ENCODE measurements at places on chromosomes 13 and 19.

GRCh38 chr13:31009166-31009565 is 76.7 kb downstream of the TEX26 start:
- no peak for DNase-seq

DNA sequence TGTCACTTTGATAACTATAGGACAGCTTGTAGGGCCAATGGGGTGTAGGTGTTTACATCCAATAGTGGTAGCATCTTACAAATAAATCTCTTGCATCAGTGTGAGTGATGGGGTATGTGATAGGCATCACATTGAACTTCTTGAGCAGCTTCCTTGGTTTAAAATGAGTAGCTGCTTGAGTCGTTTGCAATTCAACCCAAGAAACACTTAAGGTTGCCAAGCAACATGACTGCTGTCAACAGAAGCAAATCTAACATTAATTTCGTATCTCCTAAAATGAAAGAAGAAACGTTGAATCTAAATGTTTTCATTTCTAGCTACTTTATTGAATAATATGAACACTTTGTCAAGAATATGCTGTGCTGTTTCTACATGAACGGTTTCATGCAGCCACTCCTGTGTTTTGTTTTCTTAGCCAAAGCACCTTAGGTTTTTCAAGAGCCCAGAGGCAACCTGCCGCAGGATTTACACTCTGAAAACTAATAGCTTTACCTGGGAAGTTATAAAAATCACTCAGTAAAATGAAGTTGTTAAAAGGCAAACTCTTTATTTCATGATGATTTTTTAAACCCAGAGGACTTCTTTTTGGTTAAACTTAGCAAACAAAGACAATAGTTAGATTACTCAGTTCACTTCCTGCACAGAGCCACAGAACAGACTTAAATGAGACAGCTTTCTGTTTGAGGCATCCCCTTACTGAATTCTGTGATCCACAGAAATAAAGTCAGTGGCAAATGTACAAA is 305.2 kb downstream of the MTUS2 start:
- DNase-seq, result no peak

DNA sequence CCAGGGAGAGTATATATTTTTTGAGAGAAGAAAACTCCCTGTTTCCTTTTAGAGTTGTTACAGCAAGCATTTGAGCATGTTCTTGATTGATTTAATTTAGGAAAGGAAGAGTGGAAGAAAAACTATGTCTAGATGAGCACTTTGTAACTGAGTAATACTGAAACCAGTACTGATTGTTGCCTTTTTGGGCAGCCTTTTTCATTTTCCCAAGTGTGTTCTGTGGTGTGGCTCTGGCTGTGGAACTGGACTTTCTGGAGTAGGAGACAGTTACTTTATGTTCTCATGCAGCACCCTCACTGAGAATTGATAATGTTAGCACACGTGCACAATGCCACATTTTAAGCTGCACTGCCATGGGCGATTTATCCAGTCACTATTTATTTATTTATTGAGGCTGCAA is 211.5 kb downstream of the LMO7 start:
- no peak for DNase-seq

DNA sequence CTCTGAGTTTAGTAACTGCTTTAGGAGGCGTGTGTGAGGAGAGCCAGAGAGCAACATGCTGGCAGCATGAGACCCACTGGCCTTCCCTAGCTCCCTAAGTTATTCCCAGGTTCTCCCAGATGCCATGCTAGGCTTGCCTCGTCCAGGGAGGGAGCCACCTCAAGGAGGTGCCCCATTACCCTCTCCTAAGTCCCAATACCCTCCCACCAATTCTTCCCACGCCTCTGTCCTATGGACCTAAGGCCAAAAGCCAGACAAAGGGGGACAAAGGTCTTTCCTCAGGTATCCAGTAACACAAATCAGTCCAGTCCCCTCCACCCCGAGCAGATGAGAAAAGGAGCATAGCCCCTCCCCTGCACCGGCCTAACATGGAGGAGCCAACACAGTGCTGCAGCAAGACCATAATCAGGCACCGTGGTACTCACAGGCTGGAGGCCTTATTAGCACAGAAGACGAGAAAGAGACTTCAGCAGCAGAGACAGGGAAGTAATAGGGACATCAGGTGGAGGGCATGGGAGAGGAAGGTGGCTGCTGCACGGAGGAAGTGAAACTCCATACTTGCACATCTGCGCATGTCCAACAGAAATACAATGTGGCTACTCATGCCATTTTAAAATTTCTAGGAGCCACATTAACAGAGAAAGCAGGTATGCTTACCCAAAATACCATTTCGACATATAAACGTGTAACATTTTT is 46.3 kb downstream of the BRD4 start:
- DNase-seq, result no peak

- no peak for DNase-seq
Measured at GRCh38 chr19:36196249-36196648, 18.2 kb downstream of the ZNF565 start.

GRCh38 chr19:30229525-30230174 is 142.5 kb upstream of the ZNF536 start:
- no peak for DNase-seq

GRCh38 chr13:29893438-29893837 is 43.0 kb upstream of the UBL3 start:
- no peak for DNase-seq

Data from activated T-helper 1 cell treated with anti-CD3 and anti-CD28 coated beads, Interleukin-2, amount 50 U/mL, for 16 hours (primary cell).